ENCODE measurements at places on chromosomes 5 and 9.

GRCh38 chr5:144405991-144406390 lies 235.3 kb downstream of the KCTD16 start:
- DNase-seq = no peak

- DNase-seq = no peak
Observed at GRCh38 chr5:8288897-8289516, 420.1 kb downstream of the MTRR start.

DNA sequence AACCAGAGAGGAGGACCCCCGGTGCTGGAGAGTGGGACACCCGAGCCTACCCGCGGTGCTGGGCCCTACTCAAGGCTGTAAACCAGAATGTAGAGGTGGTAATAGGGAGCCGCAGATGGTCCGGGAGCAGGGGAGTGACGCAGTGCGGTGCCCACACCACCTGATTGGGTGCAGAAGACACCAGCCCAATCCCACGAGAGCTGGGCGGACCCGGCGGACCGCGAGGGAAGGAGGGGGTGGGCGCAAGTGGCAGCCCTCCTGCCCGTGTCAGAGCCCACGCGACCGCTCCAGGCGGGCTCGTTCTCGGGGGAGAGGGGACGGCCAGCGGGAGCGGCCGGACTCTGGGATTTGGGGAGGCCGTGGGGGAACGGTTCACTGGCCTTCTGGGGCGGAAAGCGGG lies 71.2 kb downstream of the C9orf50 start:
- DNase-seq = no peak

- peak; percentile 63 for DNase-seq
Observed at GRCh38 chr9:94802793-94803192, 76.3 kb downstream of the AOPEP start.

GRCh38 chr9:34405719-34406118 lies 29.0 kb upstream of the MYORG start:
- no peak for DNase-seq

- DNase-seq = no peak
Observed at GRCh38 chr5:78787783-78788182, 139.2 kb upstream of the LHFPL2 start.

- no peak for DNase-seq
Observed at GRCh38 chr9:5813824-5814223, 19.1 kb downstream of the ERMP1 start.

DNA sequence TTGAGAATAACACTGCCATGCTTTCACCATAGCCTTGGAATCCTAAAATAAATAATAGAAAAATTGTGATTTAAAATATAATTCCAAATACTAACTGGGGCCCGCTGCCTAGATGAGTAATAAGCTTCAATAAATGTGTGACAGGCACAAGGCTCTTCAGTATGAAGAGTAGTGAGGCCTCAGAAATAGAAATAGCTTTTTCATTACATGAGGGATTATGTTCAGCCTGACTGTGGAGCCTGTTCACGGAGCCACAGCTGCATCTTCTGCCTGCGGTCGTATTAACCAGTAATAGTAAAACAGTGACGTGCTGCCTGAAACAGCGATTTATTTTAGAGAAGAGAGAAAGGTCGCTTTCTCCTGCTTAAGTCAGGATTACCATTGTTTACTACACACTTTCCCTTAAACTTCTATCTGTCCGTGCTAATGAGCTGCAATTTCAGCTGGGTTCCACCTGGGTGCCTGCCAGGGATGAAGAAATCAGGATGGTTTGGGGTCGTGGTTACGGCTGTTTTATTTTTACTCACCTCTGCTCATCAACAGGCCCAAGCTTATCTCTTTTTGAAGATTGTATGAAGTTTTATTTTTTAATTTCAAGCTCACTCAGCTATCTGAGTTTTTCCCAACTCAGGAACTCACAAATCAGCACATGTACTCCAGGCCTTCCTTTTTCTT lies 284.9 kb upstream of the WWC1 start:
- peak; percentile 45 for DNase-seq

DNA sequence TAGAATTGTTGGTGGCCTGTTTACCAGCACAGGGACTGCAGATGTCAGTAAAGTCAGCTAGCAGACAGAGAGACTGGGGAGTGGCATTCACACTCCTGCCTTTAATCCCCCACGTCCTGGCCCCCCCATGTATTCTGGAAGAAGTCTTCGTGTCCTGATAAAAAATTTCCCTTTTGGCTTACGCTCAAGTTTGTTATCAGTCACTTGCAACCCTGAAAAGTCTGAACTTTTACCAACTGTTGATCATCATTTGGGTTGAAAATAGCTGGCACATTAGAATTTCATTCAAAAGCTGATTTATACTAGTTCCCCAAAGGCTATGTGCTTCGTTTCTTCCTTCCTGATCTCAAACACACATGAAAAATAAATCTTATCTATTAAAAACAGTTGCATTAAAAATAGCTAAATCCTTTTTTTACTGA lies 5.8 kb upstream of the CRHBP start:
- DNase-seq = no peak

- DNase-seq = no peak
Observed at GRCh38 chr5:54390539-54391031, 64.9 kb upstream of the HSPB3 start.

- DNase-seq = no peak
Observed at GRCh38 chr5:159199225-159199624, 10.1 kb downstream of the RNF145 start.

DNA sequence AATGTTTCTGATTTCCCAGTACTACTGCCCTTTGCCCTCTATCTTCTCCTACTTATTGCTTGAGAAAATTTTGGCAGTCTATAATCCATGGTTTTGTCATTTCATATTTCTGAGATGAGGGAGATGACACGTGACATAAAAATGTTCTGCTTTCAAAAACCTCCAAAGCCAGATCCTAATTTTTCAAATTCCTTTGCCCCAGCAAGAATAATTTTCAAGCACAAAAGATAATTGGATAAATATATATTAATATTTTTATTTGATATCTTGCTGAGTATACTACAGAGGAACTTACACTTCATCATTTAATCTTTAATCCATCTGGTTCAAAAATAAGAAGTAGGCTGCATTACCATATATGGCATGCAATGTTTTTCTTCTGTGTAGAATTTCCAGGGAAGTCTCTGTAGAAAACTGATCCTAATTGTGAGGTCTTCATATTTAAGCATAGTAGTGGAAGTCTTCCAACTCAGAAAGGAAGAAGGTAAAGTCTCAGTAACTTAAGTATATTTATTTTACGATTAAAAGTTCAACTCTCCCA lies 1738.8 kb downstream of the EFNA5 start:
- DNase-seq = peak; percentile 56

- DNase-seq = no peak
Observed at GRCh38 chr9:121298689-121299466, 30.9 kb downstream of the GSN start.

DNA sequence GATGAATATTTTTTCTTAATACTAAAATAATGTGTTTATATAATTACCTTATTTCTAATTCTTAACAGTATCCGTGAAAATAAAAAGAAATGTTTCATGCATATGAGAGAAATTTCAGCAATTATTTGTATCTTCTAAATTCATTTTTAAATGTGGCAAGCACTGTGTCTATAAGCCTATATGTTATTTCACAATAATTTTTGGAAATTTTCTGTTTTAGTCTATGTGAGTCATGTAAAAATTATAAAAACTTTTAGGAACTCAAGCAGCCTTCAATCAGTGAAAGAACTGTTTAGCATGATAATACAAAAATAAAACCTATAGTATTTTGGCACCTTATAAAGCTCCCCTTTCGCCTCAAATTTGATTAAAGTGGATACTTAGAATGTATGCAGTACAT lies 96.8 kb downstream of the ZCCHC7 start:
- no peak for DNase-seq

GRCh38 chr9:77673941-77674791 lies 26.0 kb upstream of the GNA14 start:
- no peak for DNase-seq

DNA sequence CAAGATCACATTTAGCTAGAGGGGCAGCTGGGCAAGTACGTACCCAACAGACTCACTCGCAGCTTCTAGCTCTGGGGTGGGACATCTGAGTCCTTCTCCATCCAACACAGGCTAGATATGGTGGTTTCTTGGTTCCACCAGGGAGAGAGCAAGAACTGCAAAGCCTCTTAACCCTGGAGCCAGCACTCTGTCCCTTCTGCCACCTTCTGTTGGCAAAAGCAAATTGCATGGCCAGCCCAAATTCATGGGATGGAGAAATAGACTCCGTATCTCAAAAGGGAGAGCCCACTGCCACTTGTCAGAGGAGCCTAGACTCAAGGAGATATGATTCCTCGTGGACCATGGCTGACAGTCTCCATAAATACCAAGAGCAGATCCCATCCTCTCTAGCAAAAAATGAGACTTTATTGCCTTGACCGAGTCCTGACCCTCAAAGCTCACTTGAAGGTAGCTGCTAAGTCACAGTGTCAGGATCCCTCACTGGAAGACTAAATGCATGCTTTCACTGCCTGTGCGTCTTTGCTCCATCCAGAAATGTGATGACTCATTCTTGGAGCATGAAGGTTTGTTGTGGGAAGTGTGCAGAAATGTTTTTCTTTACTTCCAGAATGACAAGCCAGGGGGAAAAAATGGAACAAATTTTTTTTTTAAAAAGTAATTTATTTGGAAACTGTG lies 28.8 kb upstream of the ROR2 start:
- peak; percentile 83 for DNase-seq

DNA sequence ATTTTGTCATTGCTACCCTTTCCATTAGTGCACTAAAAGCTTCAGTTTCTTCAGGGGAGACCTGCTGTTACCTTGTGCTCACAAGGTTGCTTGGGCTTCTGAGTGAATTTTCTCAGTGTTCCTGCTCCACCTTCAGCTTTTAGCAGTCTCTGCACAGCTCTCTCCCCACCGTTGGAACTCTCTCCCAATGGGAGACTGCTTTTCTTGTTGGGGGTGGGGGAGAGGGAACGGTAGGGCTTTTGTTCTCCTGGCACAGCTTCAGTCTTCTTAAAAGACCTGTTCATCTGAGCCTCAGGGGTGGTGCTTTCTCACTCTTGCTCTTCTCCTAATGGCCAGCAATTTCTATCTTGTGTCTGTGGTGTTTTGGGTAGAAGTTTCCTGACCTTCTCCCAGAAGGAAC lies 915.7 kb downstream of the EFNA5 start:
- no peak for DNase-seq

- DNase-seq = no peak
Observed at GRCh38 chr5:139454568-139455290, 7.8 kb downstream of the ECSCR start.

GRCh38 chr9:95382433-95382832 lies 64.9 kb upstream of the FANCC start:
- DNase-seq = no peak

GRCh38 chr9:6884101-6884500 lies 126.3 kb downstream of the KDM4C start:
- DNase-seq = no peak

- DNase-seq = no peak
Observed at GRCh38 chr5:40481241-40481640, 198.5 kb upstream of the PTGER4 start.

- DNase-seq = no peak
Observed at GRCh38 chr5:112006721-112007120, 249.7 kb upstream of the NREP start.

- peak; percentile 33 for DNase-seq
Observed at GRCh38 chr9:33329117-33329563, 38.8 kb downstream of the NFX1 start.

DNA sequence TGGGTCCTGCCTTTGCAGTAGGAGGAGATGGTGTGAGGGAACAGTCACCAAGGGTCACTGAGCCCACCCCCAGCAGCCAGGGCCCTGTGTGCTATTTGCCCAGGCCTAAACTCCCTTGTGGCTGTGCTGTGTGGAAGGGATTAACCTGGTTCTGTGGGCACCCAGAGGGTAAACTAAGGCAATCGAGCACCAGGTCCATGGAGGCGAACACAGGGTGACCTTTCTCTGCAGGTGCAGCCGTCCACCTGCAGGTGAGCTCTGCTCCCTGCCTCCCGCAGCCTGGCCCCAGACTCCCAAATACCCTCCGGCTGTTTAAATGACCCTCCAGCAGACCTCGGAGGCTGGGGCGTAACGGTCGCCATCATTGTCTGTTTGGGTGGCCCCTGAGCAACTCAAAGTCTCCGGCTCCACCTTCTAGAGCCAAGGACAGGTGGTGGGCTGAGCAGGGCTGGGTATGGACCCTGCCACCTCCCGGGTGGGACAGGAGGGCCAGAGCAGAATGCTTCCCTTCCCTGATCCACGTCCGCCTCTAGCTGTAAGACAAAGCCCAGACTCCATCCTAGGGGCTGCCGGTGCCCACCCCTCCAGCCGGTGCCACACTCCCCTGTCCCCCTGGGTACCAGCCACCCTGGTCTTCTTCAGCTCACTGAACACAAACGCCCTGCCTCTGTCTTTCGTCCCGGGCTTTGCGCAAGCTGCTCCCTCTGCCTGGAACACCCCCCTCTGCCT lies 34.1 kb upstream of the FIBCD1 start:
- no peak for DNase-seq

DNA sequence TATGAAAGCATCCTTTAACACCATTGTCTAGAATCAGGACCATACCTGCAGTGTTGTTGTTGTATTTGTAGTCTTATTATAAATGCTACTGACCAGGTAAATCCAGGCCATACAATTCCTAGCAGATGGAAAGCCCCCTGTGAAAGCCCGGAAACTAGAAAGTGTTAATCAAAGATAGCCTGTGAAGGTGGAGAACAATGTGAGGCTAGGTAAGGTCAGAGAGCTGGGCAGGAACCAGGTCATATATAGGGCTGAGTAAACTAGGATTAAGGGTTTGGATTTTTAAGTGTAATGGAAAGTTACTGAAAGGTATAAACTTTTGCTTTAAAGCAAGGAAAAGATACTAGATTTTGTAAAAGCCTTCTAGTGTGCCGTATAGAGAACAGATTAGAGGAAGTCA lies 6.7 kb downstream of the LRRC70 start:
- no peak for DNase-seq

- DNase-seq = no peak
Observed at GRCh38 chr5:169649486-169649885, 12.4 kb downstream of the DOCK2 start.

GRCh38 chr9:111356481-111357244 lies 26.6 kb upstream of the OR2K2 start:
- peak; percentile 79 for DNase-seq

- DNase-seq = no peak
Observed at GRCh38 chr9:18549772-18550171, 75.8 kb downstream of the ADAMTSL1 start.

DNA sequence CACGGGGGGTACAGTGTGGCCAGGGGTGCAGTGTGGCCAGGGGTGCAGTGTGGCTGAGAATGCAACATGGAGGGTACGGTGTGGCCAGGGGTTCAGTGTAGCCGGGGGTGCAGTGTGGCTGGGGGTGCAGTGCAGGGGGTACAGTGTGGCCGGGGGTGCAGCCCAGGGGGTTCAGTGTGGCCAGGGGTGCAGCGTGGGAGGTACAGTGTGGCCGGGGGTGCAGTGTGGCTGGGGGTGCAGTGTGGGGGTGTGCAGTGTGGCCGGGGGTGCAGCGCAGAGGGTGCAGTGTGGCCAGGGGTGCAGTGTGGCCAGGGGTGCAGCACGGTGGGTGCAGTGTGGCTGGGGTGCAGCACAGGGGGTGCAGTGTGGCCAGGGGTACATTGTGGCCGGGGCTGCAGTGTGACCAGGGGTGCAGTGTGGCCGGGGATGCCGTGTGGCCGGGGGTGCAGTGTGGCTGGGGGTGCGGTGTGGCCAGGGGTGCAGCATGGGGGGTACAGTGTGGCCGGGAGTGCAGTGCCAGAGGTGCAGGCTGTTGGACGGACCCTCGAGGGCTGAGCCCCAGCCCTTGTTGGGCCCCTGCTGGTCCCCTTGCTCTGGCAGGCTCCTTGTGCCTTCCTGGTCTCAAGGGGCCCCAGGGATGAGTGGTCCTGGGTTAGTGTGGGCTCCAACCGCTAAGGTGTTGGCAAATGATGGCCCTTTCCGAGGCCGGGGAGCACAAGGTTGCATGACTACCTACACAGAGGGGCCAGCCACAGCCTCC lies 17.9 kb downstream of the TPPP start:
- no peak for DNase-seq

- no peak for DNase-seq
Observed at GRCh38 chr9:32899181-32899580, 102.2 kb downstream of the APTX start.

Data from fibroblast of skin of left quadriceps (primary cell).